ENCODE measurements at places on chromosomes 1 and 21.

DNA sequence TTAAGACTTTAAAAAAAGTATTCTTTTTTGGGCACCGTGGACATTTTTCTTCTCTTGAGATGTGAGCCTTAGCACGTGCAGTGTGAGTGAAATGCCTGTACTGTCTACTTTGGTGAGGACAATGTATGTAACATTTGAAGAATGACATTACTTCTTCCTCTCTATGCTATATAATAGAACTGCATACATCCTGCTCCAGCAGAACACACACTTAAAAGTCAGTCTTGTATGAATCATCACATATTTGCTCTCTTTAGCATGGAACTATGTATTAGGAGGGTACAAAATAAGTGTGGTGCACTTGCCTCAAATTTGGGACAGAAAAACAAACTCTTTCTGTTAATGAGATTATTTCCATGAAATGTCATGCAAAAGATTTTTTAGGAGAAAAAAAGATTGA, 358.4 kb upstream of the SGIP1 start:
- no peak for DNase-seq

GRCh38 chr21:34803782-34804370, 135.1 kb downstream of the CLIC6 start:
- no peak for DNase-seq

- DNase-seq, result no peak
Observed at GRCh38 chr1:32984455-32985171, 20.0 kb upstream of the RNF19B start.

DNA sequence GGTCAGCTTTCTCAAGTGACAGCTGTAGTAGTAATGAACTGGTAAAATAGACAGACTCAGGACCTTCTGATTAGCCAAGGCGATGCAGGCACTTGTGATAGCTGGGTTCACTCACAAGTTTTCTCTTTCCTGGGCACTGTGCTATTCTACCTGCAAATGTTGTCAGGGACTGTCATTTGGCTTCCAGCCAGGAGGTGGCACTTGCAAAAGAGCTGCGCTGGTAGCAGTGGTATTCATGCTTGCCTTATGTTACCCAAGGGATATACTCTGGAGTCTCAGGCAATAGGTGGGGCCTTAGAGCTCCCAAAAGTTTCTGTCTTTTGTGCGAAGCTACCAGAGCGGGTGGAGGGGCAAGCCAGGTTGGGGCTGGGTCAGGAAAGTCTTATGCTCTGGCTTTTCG, 23.5 kb downstream of the IFI44 start:
- no peak for DNase-seq

DNA sequence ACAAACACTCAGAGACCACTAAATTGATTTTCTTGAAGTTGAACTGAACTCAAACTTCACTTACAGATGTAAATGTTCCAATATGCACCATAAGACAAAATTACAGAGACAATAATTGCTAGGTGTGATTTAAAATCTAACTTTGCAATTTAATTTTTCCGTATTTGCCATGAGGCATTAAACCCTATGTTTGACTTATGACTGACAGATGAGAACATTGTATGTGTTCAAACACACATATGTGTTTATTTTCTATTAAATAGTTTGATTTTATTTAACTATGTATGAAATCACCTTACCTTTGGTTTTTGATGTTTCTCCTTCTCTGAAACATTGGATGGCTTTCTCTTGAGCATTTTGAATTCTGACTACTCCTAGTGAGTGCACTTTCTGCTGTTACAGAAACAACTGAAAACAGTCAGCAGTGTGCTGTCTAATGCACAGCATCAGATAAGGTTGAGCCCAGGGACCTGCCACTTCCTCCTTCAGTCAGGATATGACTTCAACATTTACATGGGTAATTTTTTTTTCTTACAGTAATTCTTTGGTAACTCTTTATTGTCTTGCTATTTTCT, at the start of gene SAMSN1:
Gene SAMSN1, minus strand, starts transcription at position 410 of the 575 bp plus-strand sequence. Its CDS starts 54 bp downstream, at position 356.
- no peak for DNase-seq

DNA sequence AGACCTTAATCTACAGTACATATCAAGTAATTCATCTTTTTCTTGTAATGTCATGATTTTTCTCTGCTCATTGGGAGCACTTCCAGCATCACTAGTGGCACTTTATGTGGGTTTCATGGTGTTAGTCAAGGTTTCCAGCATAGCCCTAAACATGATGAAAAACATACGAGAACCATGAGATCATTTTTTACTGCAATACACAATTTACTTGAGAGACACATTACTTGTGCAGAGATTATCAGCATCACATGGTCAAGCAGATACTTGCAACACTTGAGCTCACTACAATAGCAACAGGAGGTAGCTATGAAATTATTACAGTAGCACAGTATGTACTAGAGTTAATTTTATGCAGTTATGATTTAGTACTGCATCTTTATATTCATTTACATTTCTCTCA, 36.4 kb downstream of the ITGB3BP start:
- no peak for DNase-seq

DNA sequence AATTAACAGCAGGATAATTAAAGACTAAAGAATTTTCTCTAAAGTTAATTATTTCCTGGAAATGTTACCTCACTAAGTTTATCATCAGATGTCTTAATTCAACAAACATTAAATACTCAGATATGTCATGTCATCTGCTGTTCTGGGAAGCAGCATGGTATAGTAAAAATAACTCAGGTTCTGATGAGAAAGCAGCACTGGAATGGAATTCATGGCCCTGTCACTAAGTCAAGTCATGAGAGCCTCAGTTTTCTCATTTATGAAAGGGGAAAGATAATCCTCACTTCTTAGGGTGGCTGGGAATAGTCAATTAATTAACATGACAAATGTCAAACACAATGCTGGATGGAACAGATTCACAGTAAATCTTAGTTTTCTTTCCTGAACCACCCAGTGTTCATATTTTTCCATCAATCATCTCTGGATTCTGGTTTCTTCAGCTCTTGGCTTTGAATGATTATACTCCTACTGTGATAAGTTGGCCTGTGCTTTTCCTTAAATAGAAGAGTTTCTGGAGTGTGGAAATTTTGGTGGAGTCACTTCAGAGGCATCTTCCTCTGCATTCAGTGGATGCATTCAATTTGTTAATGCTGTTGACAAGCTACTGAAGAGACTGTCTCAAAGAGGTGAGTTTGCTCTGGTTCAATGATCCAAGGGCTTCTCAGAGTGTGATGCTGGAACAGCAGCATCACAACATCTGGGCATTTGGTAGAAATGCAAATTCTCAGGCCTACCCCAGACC, 319.4 kb downstream of the KCNH1 start:
- DNase-seq, result no peak

- no peak for DNase-seq
Observed at GRCh38 chr1:27561124-27561899, 42.6 kb downstream of the AHDC1 start.

- DNase-seq, result no peak
Observed at GRCh38 chr1:181341026-181341632, 142.2 kb upstream of the CACNA1E start.

DNA sequence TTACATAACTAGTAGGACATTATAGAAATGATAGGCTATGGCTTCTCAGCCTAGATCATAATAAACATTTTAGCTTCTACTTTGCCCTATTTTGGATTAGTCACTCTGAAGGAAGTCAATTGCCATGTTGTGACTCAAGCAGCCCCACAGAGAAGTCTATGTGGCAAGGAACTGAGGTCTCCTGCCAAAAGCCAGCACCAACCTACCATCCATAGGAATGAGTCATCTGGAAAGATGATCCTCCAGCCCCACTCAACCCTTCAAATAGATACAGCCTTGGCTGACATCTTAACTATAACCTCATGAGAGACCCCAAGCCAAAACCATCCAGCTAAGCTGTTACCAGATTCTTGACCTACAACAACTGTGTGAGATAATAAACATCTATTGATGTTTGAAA, 76.3 kb upstream of the BEND5 start:
- no peak for DNase-seq

- no peak for DNase-seq
Observed at GRCh38 chr1:2554621-2555387, 1.4 kb upstream of the TNFRSF14 start.

DNA sequence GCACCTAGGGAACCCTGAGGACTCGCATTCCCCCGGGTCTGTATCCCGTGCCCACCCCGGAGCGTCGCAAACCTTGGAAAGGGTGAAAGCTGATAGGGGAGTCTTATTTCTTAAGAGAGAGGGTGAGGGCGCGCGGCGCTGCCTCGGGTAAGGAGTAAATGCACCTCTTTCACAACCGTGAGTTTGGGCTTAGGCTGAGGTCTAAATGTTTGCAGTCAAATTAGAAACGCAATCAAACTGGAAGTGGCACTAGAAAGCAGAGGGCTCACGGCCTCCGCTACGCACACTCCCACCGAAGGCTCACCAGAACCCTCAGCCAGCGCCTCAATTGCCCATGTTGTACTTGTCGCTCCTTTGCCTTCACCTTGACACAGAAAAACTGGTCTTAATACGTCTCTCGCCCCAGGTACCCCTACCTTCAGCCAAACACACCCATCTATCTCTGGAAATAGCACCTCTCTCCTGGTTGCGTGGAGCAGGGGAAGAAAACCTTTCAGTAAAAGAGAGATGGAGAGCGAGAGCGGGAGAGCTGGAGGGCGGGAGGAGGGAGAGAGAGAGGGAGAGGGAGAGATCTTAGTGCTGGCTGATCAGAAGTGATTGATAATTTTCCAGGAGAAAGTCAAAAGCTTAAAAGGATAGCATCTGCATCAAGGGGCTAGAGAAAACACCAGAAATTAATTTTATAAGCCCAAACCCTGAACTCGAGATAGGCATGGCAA, 1.7 kb upstream of the HLX start:
- no peak for DNase-seq

- no peak for DNase-seq
Observed at GRCh38 chr1:199247891-199248290, 609.1 kb downstream of the PTPRC start.

DNA sequence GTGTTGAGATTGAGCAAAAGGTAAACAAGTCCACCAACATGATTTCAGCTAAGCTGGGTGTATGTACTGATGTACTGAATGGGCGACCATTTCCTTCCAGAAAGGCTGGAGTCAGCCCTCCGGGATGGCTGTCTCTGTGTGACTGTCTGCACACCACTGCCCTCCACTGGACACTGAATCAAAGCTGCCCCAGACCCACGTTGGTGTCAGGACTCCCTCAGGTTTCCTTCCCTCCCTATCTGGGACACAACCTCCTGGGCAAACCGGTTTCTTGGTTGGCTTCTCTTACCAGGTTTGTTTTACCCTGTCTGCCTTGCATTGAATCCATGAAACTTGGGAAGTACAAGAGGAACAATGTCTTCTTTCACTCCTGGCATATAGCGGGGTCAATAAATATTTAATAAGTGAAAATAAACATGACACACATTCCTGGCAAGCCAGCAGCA, 5.3 kb upstream of the SRP9 start:
- no peak for DNase-seq

DNA sequence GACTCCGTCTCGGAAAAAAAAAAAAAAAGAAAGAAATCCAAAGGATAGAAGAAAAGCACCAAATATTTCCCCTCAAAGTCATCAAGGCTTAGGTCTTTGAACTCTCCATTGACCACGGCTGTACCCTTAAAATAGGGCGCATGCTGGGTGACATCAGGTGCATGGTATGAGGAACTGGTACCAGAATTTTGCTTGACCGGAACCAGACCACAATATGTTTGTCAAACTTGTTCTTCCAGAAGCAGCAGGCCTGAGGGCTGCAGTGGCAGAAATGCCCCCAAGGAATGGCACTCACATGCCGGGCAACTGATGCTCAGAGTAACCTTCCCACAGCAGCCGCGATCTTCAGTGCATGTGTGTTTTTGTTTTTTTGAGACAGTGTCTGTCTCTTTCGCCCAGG, 21.0 kb downstream of the RCC1 start:
- no peak for DNase-seq

DNA sequence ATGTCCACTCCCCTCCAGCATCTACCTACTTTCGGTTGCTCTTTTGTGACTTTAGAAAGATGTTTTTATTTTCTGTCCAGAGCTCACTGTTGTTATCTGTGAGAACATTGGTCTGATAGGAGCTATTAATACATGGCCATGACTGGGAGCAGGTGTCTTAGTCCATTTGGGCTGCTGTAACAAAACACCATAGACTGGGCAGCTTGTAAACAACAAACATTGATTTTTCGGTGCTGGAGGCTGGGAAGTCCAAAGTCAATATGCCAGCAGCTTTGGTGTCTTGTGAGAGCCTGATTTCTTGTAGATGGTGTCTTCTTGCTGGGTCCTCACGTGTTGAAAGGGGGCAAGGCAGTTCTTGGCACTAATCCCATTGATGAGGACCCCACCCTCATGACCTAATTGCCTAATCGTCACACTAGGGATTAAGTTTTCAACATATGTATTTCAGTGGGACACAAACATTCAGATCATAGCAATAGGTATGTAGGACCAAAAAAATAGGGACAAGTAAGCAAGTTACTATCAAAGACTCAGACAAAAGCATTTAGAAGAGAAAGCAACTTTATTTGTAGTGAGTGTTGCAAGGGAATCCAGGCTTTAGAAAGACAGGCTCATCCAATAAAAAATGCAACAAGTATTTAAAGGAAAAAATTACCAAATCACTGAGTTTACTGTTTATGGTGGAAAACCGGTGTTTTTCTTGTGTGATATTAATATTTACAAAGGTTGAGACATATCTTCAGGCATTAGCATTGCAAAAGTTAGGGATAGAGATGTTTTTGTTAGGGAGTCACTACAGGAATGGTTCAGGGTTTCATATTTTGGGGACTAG, 55.2 kb upstream of the WDR26 start:
- DNase-seq, result no peak

DNA sequence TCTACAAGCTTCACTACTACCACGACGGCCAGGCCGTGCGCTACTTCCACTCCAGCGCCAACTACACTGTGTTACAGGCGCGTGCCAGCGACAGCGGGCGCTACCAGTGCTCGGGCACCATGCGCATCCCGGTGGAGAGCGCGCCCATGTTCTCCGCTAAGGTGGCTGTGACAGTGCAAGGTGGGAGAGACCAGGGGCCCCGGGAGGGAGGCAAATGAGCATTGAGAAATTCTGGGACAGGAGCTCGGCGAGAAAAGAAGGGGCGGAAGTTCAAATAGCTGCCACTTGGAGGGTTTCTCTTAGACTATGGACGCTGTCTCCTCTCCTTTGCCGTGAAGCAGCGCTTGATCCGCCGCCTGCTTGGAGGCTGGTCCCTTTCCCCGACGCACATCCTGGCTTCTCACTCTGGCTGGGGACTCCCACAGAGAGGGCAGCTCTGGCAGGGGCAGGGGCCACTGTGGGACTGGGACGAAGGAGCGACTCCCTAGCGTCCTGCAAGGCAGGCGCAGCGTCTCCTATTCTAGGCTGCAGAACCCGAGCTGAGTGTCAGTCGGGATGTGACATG, 4.6 kb downstream of the FCRLB start:
- no peak for DNase-seq

- no peak for DNase-seq
Observed at GRCh38 chr21:43315244-43316137, 111.4 kb downstream of the SIK1 start.

DNA sequence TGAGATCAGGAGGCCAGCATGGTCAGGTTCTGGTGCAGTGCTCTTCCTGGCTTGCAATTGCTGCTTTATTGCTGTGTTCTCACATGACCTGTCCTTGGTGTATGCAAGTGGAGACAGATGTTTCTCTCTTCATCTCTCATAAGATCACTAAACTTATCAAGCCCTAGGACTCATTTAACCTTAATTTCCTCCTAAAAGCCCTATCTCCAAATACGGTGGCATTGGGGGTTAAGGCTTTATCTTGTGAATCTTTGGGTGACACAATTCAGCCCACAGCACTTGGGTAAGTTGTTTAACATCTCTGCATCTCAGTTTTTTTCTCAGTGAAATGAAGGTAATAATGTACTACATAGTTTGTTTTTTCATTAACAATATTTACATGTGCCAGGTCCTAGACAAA, 152.4 kb downstream of the RWDD3 start:
- DNase-seq, result no peak

GRCh38 chr1:167273027-167273800, 52.5 kb downstream of the POU2F1 start:
- DNase-seq, result no peak

Data from activated naive CD8-positive, alpha-beta T cell treated with anti-CD3 and anti-CD28 coated beads, Interleukin-2, amount 50 U/mL, for 16 hours (primary cell).